ENCODE measurements at places on chromosomes 7 and 10. TPM values are rescaled to one million over a fixed set of nuclear protein-coding genes. Genes with fewer than 3 reads are reported as not detected.

DNA sequence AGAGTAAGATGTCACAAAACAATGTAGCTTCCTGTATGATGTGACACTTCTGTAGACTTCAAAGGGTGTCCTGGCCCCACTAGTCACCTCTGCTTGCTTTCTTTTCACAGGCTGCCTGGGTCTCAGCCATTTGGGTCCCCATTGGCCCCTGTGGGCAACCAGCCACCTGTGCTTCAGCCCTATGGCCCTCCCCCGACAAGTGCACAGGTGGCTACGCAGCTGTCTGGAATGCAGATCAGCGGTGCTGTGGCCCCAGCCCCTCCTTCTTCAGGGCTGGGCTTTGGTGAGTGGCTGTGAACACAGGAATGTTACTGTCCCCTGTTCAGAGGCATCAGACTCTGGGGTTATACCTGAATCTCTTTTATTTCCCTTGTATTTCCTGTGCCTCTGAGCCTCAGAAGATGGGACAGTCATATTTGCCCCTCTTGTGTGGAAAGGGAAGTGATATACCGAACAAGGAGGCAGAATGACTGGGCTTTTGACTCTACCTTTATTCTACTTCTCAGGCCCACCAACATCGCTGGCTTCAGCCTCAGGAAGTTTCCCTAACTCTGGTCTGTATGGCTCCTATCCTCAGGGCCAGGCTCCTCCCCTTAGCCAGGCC lies 15.4 kb downstream of the SEC24C start:
- no peak for DNase-seq

DNA sequence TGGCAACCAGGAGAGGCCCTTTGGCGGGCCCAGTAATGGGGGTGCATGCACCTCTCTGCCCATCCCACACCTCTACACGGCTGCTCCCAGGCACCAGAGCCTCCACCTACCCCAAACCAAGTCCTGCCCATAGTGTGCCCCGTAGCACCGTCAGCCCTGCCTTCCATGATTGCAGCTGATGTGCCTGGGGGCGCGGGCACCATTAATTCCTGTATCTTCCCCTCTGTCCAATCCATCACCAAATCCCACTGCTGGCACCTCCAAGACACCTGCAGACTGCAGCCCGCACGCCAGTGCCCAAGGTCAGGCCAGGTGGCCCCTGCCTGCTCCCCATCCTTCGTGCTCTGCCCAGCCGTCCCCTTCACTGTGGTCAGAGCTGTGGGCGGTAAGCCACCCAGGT lies 533.0 kb downstream of the PTPRN2 start:
- DNase-seq: no peak

Gene OR2A25
- not detected for total RNA-seq

GRCh38 chr7:140260352-140261104 lies 83.7 kb upstream of the KDM7A start:
- DNase-seq: no peak

DNA sequence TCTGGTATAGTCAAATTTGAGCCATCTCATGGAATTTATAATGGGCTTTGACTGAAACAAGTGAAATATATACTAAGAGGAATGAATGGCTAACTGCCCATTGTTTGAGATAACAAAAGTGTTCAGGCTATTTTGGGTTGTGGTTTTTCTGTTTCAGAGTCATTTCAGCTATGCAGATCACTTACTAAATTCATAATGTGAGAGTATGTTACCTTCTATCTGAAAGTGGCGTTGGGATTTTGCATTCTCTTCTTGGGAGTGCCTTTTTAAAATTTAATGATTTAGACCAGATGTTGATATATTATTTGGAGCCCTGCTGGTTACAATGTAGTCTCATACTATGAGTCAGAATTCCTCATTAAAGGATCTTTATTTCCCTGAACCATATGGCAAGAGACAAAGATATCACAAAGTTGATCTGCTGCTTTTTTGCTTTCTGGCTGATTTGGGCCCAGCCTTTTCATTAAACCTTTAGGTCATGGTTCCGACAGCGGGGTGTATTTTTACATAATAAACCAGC lies 10.4 kb downstream of the VCL start:
- no peak for DNase-seq

- DNase-seq: no peak
Measured at GRCh38 chr10:84511709-84512285, 183.4 kb downstream of the CCSER2 start.

GRCh38 chr10:96843823-96844222 lies 11.7 kb downstream of the LCOR start:
- no peak for DNase-seq

GRCh38 chr10:124003070-124003419 lies 90.4 kb downstream of the CHST15 start:
- DNase-seq: no peak

Gene SUN3
- total RNA-seq: not detected

Gene FAM25G
- total RNA-seq: not detected

DNA sequence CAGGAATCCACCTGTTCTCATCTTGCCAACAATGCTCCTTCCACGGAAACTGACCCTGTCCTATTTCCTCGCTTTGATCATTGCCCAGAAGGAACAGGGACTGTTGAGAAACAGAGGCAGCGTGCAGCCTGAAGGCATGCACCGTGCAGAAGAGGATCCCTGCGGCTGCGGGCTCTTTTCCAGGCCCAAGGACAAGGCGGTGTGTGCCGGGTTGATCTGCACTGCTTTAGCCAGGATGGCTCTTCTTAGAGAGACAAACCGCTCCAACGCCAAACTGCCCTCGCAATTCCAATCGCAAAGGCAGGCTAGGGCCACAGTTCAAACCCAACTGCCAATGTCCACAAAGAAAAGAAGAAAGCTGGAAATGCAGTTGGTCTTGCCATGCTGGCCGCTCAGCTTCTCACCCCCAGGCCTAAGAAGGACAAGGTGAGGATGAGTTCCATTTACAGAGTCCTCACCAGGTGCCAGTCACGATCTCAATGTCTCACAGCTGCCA lies 26.5 kb downstream of the BRI3 start:
- DNase-seq: no peak

Gene MGAM2
- 0.12 TPM for total RNA-seq

GRCh38 chr10:17488848-17489247 lies 34.5 kb upstream of the ST8SIA6 start:
- DNase-seq: no peak

DNA sequence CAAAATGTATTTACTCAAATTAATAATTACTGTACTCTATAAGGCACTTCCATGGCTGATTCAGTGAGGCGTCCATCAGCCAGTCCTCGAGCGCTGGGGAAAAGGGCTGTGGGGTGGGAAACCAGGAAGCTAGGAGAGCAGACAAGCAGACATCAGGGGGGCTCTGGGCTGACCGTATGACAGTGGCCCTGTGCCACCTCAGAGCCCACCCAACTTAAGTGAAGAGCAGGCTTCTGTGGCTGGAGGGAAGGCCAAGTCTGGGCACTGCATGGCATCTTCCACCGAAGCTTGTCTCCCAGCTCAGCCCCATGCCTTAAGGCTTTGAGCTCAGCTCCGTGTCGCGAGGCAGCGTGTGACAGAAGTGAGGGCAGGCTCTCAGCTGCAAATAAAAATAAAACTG lies 464.5 kb upstream of the ZMIZ1 start:
- no peak for DNase-seq

- DNase-seq: no peak
Measured at GRCh38 chr10:13894412-13895093, 307.8 kb downstream of the PRPF18 start.

Gene GRM3
- not detected for total RNA-seq

DNA sequence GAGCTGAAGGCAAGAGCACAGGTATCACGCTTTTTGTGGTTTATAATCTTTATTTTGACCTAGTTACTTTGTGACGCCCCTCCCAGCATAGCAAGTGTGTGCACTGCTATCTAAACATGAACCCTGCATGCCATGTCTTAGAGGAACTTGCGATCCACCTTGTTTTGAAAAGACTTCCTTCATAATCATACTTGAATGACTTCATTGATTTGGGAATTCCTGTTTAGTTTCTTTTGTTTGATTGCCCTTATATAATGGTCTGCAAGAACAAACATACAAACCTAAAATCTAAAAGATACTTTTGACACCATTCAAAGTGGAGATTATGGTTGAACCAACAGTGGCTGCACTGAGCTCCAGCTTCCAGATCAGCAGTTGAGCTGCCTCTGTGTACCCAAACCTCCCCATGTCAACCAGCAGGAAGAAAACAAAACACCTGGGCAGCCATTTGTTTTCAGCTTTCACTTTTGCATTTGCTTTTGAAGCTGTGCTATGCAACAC lies 132.6 kb downstream of the CELF2 start:
- no peak for DNase-seq

Gene SEMA3E
- 35.0 TPM for total RNA-seq

- DNase-seq: peak; percentile 78
Measured at GRCh38 chr10:91589015-91589657, 43.7 kb downstream of the PPP1R3C start.

Gene HOXA4
- total RNA-seq: 5.6 TPM

Gene PANK1
- 1.4 TPM for total RNA-seq

GRCh38 chr7:138853448-138853847 lies 55.5 kb upstream of the ATP6V0A4 start:
- DNase-seq: no peak

Gene HTR7
- 1.3 TPM for total RNA-seq

GRCh38 chr7:36507475-36508440 lies 118.1 kb downstream of the ANLN start:
- DNase-seq: no peak

GRCh38 chr7:75989500-75990388 lies 4.7 kb downstream of the TMEM120A start:
- DNase-seq: no peak

GRCh38 chr10:89454561-89455347 lies 40.4 kb downstream of the IFIT5 start:
- no peak for DNase-seq

Data from aorta (tissue), 5 donors.